ENCODE measurements at places on chromosomes 1 and 21. TPM values are rescaled to one million over a fixed set of nuclear protein-coding genes. Genes with fewer than 3 reads are reported as not detected.

GLIS1 gene
- polyA plus RNA-seq, result not detected

DNA sequence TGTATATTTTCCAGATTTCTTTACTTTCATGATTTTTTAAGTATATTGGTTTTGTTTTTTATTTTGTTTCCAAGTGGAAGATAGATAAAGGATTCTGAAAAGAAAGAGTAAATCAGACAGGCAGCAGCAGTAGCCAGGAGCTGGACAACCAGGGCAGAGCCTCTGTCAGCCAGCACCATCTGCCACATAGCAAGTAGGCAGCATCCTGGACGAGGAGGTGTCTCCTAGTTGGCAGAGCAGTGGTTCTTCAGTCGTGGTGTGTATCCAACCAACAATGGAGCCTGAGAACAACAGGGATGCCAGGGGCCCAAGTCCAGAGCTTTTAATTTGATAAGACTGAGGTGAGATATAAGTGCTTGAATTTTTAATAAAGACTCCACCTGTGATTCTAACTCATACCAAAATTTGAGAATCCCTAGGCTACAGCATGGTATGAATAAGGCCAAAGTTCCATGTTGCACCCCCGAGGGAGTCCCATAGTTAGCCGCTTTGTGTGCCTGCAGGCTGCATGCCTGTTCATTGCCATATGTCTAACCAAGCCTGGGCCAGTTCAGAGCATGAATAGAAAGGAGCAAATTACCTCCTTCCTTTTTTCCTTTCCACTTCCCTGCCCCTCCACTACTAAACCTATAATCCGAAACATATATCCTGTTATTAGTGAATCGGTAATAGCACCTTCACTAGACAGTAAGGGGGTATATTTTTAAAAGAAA is 153.2 kb downstream of the NTNG1 start:
- DNase-seq, result no peak

- DNase-seq, result no peak
Measured at GRCh38 chr1:66370462-66370971, 163.4 kb upstream of the SGIP1 start.

DNA sequence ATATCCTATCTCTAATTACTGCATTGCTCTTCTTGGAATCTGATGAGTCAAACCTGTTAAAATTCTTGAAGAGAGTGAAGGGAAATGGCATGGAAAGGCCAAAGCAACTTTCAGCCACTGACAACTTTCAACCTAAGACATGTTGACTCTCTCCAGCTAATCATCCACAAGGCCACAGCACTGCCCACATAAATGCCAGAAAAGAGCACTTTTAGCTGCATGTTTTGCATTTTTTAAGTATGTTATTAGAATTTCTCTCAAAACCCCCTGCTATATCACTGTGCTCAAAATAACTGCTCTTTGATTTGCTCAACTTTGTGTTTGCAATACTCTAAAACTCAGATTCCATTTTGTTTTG is 352.5 kb downstream of the ADGRL2 start:
- no peak for DNase-seq

All from K562 (cell line).